ENCODE measurements at places on chromosomes 1 and 21.

- no peak for DNase-seq
These were observed 4.7 kb downstream of the SNAPIN start for GRCh38 chr1:153663211-153663610.

DNA sequence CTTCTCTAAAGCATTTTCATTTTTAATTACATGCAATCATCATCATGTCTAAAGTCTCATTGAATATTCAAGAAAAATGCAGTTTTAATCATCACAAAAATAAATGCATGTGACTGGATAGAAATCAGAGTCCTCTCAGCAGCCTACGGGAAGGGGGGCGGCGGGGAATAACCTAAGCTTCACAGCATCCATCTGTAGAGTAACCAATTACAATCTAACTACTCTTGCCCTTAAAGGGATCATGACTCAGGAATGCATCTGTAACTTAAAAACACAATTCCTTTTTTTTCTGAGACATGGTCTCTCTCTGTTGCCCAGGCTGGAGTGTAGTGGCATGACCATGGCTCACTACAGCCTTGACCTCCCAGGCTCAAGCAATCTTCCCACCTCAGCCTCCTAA, 22.6 kb downstream of the MTF1 start:
- DNase-seq = no peak

- no peak for DNase-seq
These were observed 32.1 kb downstream of the PRRX1 start for GRCh38 chr1:170695955-170696590.

GRCh38 chr1:108357802-108358201, 92.3 kb upstream of the NBPF6 start:
- DNase-seq = no peak

All from NCI-H1694 treated with DMSO at 0.1 percent for 48 hours (cell line).